ENCODE measurements at places on chromosomes 3 and 15.

GRCh38 chr15:74157868-74158827 lies 15.4 kb upstream of the ISLR start:
- DNase-seq: no peak

DNA sequence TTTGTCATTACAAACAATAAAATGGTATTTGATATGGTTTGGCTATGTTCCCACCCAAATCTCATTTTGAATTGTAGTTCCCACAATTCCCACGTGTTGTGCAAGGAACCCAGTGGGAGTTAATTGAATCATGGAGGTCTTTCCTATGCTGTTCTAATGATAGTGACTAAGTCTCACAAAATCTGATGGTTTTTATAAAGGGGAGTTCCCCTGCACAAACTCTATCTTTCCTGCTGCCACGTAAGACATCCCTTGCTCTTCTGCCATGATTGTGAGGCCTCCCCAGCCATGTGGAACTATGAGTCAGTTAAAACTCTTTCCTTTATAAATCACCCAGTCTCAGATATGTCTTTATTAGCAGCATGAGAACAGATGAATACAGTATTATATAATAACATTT lies 15.4 kb upstream of the AADAC start:
- no peak for DNase-seq

DNA sequence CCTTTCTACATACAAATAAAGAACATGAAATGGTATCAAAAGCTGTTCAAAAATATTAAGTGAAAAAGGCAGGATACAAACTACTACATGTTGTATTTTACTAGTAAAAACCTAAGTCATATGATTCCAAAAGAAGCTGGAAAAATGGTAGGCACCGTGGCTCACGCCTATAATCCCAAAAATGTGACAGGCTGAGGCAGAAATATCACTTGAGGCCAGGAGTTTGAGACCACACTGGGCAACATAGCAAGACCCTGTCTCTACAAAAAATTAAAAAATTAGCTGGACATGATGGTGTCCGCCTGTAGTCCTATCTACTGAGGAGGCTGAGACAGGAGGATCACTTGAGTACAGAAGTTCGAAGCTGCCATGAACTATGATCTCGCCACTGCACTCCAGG lies 1.7 kb downstream of the EMC7 start:
- no peak for DNase-seq

- DNase-seq: no peak
These were observed 37.8 kb downstream of the LARS2 start for GRCh38 chr3:45426161-45426560.

DNA sequence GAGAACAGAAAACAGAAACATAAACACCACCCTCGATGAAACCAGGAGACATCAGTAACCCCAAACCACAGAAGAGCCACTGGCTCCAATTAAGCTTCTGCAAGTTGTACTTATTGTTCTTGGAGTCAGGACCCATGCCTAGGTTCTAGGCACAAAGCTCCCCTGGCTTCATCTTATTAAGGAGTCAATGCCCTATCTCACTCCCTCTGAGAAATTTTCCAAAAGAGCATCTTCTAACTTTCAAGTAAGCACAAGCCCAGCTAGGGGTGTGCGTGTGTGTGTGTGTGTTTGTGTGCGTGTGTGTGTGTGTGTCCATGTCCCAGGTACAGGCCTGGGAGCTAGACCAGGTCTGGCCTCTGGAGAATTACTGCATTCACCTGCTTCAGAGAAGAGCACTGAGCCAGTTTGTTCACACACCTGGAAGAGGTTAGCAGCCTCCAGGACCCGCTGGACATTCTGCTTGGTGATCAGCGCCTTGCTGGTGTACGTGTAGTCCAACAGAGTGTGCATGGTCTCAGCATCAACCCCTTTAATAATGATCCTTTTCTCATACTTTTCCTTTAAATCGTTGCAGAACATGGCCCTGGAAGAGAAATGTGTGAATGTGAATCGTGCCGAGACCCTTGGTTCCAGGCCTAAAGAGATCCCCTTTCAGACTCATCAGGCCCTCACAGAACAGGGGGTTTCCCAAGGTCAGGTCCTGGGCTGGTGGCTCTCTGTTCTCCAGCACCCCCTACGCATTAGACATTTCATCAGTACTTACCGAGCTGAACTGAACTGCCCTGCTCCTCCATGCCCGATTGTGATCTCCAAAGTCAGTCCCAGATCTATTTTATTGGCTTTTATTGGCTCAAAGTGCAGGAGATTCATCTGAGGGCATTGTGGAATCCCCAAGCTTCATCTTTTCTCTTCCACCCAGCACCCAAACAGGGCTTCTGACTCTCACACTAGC lies 27.8 kb downstream of the KLHL6 start:
- DNase-seq: no peak

DNA sequence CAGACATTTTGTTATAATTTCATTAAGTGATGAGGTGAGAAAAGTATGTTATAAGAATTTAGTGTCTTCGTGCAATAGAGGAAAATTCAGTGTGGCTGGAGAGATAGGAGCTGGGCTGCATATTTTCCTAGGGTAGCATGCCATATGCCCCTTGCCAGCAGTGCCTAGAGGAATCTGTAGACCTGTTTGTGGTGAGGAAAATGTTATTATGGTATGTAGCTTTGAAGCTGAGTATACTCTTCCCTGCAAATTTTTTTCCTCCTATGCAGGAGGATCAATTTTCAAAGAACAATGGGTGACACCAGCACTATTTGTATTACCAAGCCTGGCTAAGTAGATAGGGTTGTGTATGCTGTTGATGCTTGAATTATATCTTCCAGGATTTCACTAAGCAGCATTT lies 200.6 kb downstream of the EDEM1 start:
- DNase-seq: no peak

- DNase-seq: no peak
These were observed 371.6 kb downstream of the TAFA4 start for GRCh38 chr3:68560728-68561127.

- DNase-seq: no peak
These were observed 29.9 kb downstream of the SLC28A1 start for GRCh38 chr15:84914351-84914750.

- no peak for DNase-seq
These were observed 5.7 kb downstream of the STIMATE start for GRCh38 chr3:52891615-52892081.

GRCh38 chr3:129593230-129593594 lies 13.3 kb downstream of the PLXND1 start:
- no peak for DNase-seq

DNA sequence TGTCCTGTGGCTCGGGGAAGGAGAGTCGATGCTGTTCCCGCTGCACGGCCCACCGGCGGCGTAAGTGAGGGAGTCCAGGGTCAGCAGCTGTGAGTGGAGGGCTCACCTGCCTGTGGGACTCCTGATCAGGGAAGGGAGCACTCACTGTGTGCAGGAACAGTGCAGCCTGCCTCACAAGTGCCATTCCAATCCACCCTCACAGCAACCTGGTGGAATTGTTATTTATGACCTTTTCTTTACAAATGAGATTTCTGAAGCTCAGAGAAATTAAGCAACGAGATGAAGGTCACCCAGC lies 9.0 kb downstream of the CHRD start:
- DNase-seq: no peak

GRCh38 chr3:130654921-130655320 lies 91.7 kb downstream of the PIK3R4 start:
- no peak for DNase-seq

DNA sequence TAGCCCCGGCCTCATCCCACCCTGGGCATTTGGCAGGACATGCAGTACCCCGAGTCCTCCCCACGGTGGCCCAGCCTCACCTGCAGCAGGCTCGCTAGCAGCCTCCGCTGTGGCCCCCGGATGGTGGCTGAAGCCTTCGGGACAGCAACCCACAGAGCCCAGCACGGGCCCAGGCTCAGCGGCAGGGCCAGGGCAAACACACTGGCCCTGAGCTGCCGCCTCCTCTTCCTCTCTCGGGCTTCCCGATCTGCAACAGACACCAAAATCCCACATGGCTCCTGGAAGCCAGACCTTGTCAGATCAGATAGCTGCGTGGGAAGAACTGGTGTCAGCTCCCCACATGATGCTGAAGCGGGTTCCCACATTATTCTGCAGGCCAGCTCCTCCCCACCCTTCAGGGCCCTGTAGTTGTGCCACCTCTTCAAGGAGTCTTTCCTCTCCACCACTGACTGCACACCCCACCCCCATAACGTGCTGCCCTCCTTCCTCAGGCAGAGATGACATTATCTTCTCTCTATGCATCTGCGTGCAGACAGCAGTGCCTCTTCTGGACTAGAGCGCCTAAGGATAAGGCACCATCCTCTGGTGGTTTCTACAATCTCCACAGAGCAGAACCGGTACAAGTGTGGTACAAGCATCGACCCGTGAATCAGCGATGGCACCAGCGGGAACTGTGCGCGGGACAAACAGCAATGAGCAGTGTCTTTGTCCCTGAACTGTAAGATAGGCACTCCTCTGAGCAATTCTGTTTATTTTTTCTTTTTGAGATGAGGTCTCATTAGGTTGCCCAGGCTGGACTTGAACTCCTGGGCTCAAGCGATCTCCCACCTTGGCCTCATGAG lies 9.5 kb downstream of the TMEM44 start:
- no peak for DNase-seq

- DNase-seq: no peak
These were observed 56.5 kb downstream of the GHSR start for GRCh38 chr3:172391592-172392302.

GRCh38 chr15:75049392-75049791 lies 26.0 kb downstream of the PPCDC start:
- DNase-seq: no peak

DNA sequence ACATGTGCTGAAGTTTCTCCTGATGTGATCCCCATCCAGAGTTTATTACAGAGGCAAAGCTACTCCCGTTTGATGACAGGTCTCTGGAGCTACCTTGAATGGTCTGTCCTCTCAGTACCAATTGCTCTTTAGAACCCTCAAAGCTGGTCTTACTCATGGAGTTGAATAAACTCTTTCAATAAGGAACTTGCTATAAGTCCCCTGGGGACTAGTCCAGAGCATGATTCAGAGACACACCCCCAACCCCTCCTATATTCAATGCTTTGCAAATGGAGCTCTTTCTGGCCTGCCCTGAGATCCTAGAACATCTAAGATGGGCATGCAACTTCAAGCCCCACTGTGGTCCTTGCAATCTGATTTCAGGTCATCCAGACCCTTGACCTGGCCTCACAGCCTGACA lies 23.9 kb upstream of the TPM1 start:
- no peak for DNase-seq

DNA sequence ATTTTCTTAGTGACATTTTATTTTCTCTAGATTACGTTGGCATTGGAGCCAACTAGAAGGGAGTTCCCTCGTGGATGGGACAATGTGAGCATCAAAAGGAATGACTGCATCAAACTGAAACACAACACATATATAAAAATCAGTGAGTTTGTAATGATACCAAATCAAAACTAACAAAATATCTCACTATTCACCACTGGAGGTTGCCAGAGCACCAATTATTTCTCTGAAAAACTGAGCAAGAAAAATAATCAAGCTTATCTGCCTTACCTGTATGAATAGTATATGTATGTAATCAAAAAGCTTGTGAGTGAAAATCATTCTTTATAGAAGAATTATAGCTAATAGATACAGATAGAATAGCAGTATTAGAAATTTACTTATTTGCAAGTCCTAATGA lies 46.8 kb upstream of the OTOL1 start:
- no peak for DNase-seq

- no peak for DNase-seq
These were observed 71.7 kb downstream of the DMXL2 start for GRCh38 chr15:51550841-51551240.

DNA sequence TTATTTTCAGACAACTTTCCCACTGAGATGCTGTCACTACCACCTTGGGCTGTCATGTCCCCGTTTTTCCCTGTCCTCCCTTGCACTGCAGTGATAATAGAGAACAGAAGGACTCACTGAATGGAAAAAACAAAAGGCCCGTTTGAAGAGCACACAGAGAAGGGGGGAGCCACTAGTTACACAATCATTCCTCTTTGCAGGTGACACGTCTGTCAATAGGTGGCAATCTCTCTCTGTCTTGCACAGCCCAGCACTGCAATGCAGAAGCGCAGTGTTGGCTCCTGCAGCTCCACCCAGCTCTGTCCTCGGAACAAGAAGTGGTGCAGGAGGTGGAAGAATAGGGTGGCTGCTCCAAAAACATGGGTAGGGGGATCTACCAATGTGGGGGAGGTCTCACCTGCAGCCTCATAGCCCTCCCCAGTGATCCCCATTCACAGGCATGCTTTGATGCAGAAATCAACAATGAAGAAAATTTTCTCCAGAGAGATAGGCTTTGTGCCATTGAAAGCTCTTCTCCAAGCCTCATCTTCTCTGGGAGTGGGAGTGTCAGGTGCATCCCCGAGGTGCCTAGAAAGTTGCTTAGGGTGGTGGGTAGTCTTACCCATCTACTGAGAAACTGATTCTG lies 31.8 kb downstream of the FSTL1 start:
- no peak for DNase-seq

- DNase-seq: no peak
These were observed 3.3 kb upstream of the PSMD2 start for GRCh38 chr3:184295771-184296170.

- no peak for DNase-seq
These were observed 204.2 kb downstream of the EPHA3 start for GRCh38 chr3:89311581-89311980.

GRCh38 chr15:36605604-36606263 lies 26.3 kb downstream of the CDIN1 start:
- DNase-seq: no peak

- DNase-seq: no peak
These were observed 27.2 kb downstream of the USP3 start for GRCh38 chr15:63531586-63531985.

GRCh38 chr15:88312941-88313579 lies 56.5 kb upstream of the NTRK3 start:
- DNase-seq: no peak

DNA sequence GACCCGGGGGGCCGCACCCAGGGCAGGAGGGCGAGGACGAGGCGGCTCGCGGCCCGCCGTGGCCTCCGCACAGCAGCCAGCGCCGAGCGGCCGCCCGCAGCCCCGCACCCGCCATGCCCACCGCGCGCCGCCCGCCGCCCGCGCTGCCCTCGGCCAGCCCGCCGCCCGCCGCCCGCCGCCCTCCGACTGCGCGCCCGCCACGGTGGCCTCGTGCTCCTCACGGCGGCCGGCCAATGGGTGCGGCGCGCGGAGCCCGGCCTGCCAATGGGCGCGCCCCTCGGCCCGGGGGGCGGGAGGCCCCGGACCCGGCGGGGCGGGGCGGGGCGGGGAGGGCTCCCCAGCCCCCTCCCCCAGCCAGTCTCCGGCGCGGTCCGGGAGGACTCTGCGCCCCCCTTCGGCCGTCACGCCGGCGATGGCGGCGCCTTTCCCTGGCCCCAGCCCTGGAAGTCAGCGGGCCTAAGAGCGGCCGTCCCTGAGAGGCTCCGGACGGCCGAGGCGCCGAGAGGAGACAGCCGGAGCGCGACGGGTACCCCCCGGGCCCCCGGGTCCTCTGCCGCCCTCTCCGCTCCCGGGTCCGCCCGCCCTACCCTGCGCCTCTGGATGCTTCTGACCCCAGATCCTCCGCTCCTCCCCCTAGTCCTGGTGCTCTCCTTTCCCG lies at the start of gene NT5DC2:
Gene NT5DC2 (minus strand): TSS at position 235 of the 658 bp plus-strand sequence. CDS start 120 bp downstream, at position 115.
- DNase-seq: no peak
